ENCODE measurements at places on chromosomes 6 and 20. TPM values are rescaled to one million over a fixed set of nuclear protein-coding genes. Genes with fewer than 3 reads are reported as not detected.

DNMT3B gene
- total RNA-seq, result 0.38 TPM

TMEM74B gene
- 0.74 TPM for total RNA-seq

PTGIS gene
- 447 TPM for total RNA-seq

DPPA5 gene
- total RNA-seq, result not detected

IP6K3 gene
- total RNA-seq, result 0.32 TPM

TCEA2 gene
- total RNA-seq, result 39.5 TPM

Measured in posterior vena cava (tissue), 2 donors.